ENCODE measurements at places on chromosomes 2 and 18.

- peak; percentile 47 for DNase-seq
These were observed at the start of gene EMX1 for GRCh38 chr2:72917138-72917876. Gene EMX1 (plus strand): TSS chr2:72917519. CDS start chr2:72917853, 334 bp downstream.

DNA sequence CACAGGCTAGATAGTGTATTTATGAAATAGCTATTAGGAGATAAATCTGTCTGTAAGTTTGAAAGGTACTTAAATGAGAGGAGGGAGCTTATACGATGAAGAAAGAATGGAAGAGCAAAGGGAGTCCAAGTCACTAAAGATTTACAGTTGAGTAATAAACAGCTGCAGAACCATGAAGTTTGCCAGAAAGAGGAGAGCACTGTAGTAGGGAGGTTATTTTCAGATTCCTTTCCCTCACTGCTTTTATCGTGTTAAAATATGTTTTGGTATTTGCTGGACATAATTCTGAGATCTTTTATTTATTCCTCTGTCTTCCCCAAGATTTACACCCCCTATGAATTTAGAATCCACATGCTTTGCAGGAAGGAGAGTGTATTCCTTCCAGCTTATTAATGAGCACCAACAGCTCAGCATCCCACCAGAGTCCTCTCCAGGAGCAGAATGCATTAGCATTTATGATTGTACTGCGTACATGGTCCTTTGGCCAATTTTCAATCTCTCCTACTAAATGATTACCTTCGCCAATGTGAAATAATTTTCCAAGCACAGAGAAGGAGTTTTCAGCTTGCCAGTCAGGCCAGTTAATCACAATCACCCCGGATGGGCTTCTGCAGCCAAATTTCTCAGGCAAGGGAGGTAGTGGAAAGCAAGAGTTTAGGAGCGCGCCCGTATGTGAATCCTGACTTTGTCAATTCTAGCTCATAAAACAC is 297.0 kb downstream of the NBAS start:
- DNase-seq, result no peak

DNA sequence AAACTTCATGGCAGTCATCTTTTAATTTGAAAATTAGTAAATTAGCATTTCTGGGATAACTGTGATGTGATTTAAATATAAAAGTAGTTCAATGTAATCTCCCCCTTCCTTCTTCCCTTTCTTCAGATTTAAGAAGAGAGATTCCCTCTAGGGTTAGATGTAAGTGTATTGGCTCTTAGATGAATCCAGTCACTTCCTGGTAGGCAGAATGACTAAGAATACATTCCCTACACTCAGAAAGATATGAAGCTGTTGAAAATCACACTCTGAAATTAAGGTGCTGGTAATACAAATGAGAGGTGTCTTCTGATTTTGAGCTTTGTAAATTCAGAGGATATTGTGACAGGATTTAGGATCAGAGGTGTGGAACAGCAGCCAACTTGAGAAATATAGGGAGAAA is 71.6 kb downstream of the TDRD15 start:
- DNase-seq, result no peak

DNA sequence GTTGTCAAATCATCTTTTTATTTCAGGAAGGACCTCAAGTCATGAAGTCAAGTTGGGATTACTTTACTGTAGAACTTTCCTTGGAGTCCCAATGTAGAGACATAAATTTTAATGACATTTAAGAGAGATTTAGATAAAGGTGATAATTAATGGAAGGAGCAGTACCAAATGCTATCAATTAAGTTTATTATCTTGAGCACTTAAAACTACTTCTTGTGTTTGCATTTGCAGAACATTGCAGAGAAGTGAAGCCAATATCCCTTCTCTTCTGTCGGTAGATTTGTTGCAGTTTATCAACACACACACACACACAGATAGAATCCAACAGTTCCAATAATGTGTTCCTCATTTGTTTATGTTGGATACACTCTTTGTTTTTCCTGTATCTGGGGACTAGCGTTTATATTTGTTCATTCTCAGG is 570.7 kb downstream of the EPHA4 start:
- no peak for DNase-seq

- DNase-seq, result no peak
These were observed 38.5 kb upstream of the KLF11 start for GRCh38 chr2:10004836-10005235.

GRCh38 chr2:200585730-200586643 is at the start of gene AOX1:
Gene AOX1 (plus strand): TSS chr2:200586014. CDS start chr2:200586109, 95 bp downstream.
- peak; percentile 1 for DNase-seq

Measured in CD4-positive, alpha-beta T cell treated with Interferon gamma for 1 hour (primary cell).